Stimulated activated CD8-positive, alpha-beta memory T cell treated with anti-CD3 and anti-CD28 coated beads, Interleukin-7, amount 100 ng/mL, for 1 hour (primary cell): ENCODE measurements at places on chromosomes 3 and 15.

- no peak for DNase-seq
Observed at GRCh38 chr15:51796847-51797401, 32.5 kb upstream of the TMOD3 start.

DNA sequence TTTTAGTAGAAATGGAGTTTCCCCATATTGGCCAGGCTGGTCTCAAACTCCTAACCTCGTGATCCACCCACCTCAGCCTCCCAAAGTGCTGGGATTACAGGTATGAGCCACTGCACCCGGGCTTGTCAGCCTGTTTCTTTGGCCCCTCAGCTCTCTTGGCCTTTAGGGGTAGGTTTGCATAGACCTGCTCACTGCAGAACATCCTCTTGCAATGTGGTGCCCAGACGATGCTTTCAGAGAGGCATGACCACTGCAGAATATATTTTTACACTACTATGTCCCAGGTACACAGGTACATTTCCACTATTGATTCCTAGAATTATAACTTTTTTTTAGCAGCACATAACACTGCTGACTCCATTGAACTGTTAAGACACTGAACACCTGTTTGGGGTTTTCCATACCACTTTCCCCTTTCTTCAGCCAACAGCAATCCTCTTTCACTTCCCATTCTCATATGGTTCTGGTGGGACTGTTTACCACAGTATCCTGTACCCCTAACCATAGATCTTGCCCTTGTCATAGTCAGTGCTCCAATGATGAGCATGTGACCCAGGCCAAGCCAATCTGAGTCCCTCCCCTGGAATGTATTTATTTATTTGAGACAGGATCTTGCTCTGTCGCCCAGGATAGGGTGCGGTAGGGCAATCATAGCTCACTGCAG lies 21.1 kb downstream of the CCDC32 start:
- DNase-seq: no peak

DNA sequence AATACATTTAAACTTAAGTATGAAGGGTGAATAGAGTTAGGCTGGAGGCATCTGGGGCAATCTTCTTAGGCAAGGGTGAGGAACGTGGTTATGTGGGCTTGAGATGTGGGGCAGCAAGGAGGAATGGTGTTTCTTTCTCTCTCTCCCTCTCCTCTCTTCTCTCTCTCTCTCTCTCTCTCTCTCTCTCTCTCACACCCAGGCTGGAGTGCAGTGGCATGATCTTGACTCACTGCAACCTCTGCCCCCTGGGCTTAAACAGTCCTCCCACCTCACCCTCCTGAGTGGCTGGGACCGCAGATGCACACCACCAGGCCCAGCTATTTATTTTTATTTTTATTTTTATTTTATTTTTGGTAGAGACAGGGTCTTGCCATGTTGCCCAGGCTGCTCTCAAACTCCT lies 4.0 kb upstream of the MGA start:
- DNase-seq: no peak

DNA sequence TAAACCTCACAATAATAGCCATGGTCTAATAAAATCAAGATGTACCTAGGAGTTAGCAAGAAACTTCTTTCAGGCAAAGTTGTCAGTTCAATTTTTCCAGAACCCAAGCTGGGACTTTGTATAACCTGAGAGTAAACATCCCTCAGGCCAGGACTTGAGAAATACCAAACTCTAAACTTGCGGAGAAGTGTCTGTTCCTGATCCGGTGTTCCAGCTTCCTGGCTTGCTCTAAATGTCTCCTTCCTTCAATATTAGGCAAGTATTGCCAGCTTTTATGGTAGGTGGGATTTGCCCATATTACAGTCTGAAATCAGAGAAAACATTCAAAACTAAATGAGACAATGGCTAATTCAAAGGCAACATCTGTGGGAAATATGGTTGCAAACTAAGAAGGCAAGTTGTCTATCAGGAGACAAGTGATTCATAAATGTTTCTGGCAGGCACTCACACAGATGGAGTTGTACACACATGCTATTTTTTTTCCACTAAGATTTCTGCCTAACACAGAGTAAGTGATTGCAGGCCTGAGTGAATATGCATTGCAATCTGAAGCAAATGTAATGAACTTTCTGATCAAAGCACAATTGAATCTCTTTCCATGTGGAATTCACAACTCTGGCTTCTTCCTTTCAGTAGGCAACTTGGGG lies 88.3 kb upstream of the COL8A1 start:
- no peak for DNase-seq

- DNase-seq: no peak
Observed at GRCh38 chr3:75886971-75887526, 101.7 kb upstream of the ZNF717 start.

DNA sequence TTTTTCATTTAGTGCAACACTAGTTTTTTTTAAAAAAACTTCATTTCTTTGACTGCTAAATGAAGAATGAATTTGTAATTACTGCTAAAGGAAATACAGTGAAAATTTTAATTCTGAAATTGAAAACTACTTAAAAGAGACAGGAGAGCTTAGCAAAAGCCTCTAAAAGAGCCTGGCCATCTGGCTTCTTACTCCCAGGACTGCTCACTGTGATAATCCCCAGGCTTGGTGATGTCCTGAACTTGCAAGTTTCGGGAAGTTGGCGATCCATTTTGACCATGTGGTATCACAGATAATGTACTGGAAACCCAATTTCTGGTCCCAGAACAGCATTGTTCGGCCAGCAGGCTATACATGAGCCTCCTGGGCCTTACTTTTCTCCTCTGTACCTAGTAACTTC lies 292.1 kb downstream of the FGF12 start:
- DNase-seq: no peak

DNA sequence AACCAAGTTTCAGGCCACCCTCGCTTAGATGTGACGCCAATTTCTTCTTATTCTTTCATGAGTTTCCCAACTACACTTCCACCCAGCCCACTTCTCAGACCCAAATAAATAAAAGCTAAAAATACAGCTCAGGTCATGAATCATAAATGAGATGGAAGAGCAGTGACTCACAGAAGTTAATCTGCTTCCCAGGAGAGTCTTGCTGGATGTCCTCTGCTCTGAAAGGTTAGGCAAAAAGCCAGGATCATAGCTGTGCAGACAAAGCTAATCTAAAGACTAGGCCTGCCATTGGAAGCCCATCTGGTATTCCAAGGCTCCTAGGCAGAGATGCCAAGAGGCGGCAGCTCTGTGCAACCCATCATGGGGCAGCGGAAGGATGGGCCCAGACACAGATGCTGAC lies 24.1 kb downstream of the SHC4 start:
- DNase-seq: no peak

GRCh38 chr3:100225193-100225592 lies 35.6 kb upstream of the TBC1D23 start:
- DNase-seq: no peak

DNA sequence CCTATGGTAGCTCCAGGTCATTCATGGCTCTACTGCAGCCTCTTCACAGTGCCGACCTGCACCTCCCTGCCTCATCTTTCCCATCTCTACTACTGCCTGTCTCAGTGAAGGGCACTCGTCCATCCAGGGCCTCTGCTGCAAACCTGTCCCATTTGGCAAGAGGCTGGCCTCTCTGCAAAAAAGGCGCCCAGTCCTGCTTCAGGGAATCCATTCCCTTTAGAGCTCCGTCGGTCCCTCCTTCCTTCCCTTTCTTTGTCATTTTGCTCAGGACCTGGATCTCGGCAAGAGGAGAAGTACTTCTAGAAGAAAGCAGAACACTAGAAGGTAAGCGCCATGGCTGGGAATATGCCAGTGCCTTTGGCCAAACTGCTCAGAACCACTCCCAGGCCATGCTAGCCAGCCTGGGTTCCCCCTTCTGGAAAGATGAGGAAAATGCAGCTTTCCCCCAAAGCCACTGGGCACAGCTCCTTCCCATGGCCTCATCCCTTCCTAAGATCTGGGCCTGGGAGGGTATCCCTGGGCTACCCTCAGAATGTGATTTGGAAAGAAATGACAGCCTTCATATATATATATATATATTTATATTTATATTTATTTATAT lies 6.4 kb upstream of the ISL2 start:
- no peak for DNase-seq

GRCh38 chr3:134681522-134681900 lies 30.7 kb upstream of the KY start:
- DNase-seq: no peak

GRCh38 chr3:134477938-134478337 lies 7.8 kb downstream of the ANAPC13 start:
- no peak for DNase-seq

DNA sequence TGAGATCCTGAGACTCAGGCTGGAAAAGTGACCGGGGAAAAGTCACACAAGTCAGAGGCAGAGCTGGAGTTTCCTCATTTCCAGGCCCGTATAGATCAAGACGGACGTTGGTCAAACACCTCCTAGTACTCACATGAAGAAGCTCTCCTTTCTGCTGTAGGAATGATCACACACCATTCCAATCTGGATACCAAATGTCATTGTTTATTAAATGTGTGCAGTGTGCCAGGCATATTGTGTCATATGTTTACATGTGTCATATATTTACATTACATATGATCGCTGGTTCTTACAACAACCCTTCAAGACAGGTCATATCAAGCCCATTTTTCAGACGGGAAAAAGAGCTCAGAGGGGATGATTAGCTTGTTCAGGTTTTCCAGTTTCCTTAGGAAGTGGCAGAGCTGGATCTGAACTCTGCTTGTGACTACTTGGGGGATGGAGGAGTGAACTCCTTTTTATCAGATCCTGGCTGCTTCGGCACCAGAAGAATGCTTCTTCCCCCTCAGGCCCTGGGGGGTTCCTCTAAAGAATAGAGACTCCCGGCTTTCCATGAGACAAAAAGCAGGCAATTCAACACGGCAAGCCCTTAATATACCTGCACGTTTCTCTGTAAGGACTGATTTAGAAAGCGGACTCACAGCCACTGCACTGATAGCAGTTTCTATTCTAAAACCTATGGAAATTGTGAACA lies 41.9 kb downstream of the FAM43A start:
- DNase-seq: no peak
